ENCODE measurements at places on chromosomes 1 and 21.

DNA sequence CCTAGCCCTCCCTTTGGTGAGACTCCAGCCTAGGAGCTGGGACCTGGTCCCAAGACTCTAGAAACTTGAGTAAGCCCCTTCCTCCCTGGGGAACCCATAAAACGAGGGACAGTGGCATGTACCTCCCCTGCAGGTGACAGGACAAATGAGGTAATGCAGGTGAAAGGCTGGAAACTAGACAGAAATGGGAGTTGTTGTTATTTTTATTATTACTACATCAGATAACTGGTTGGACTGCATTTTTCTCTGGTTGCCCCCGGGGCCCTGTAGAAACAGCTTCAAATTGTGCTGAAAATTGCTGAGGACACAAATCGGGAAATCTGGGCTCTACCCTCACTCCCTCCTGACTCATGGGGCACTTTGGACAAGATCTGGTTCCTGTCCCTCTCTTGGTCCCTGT is 132.3 kb upstream of the WNT4 start:
- DNase-seq: no peak

- DNase-seq: no peak
These were observed 2.2 kb upstream of the SEMA4A start for GRCh38 chr1:156151093-156151688.

GRCh38 chr1:185654199-185654951 is 79.8 kb upstream of the HMCN1 start:
- no peak for DNase-seq

- DNase-seq: no peak
These were observed 771.5 kb upstream of the ADGRL2 start for GRCh38 chr1:81029266-81029665.

DNA sequence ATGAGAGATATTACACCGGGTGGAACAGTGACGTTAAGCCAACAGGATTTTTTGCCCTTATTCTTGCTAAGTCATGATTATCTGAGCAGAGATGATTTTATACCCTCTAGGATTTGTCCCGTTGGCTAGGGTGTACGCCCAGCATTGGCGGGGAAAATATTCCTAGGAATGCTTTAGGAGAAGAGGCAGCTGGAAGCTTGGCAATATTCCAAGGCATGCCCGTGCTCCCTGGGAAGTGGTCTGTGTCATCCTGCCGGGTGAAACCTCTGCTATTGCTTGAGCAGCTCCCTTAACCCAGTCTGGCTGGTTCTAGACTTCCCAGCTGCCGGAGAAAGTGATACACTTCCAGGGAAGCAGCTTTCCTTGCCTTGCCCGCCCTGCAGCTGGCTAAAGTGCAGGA is 16.2 kb downstream of the CHRNB2 start:
- DNase-seq: peak; percentile 20

DNA sequence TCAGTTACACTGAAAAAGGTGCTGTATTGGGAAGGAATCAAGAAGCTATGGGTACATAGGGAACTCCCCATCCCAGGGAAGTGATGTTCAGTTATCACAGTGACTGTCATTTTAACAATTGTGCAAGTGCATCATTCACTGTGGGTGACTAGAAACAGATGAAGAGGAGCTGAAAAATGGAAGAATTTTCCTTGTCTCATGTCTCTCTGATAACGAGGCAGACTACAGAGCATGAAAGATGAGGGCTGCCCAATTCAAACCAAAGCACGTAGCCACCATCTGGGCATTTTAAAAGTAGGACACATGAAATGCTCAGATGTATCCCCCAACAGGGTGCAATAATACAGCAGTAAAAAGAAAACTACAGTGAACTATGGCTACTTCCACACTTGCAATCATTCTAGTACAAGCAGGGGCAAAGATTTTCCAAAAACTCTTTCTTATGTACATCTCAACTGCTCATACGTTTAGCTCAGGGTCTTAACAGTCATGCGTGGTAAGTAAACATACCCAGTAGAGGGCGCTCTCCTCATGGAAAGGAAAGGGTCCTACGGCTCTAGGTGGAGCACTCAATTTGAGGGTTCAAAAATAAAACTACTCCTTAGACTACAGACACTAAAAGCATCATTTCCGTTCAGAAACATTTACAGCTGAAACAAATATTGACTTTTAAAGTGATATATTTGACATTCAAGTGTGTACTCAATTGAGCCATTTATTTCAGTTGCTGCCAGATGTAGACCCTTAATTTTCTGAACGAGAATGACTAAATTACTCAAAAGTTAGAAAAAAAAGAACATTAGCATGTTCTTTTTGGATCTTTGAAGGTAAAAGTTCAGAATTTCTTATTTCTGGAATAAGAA is 143.2 kb downstream of the KCTD3 start:
- peak; percentile 83 for DNase-seq

DNA sequence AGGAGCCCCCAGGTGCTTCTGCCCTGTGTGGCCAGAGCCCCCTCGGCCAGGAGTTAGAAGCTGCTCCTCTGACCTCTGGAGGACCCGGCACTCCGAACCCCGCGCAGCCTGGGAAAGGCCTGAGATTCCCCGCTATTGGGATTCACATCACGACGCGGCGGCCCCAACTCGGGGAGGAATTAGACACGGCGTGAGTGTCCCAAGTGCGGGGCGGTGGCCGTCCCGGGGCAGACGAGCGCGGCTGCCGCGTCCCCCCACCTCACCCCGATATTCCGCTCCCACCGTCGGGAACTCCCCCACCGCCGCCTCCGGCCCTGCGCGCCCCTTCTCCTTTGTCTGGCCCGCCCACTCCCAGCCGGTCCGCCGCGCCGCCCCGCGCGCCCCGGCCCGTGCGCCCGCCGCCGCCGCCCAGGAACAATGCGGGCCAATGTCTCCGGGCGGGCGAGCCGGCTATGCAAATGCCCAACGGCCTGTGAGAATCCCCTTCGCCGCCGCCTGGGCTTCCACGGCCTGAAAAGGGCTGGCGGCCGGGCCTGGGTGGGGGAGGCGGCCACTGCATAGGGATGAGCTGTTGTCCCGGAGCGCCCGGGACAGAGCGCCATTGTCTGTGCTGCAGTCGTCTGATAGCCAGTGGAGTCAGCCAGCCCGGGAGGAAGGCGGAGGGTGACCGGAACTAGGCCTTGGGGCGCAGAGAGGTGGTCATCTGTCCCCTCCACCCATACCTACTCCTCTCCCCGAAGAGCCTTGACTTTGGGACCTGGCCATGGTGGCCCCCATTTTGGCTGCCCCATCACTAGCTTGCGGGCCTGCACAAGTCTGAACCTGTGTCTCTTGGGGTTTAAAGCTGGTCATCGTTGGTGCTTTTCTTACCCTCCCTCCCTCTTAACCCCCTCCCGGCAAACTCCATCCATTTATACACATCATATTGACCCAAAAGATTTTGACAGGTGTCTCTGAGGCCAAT is 19.4 kb downstream of the RHBG start:
- DNase-seq: no peak

GRCh38 chr1:200530623-200531261 is 89.8 kb downstream of the KIF14 start:
- no peak for DNase-seq

GRCh38 chr1:93814795-93815340 is 64.1 kb downstream of the DNTTIP2 start:
- DNase-seq: no peak

- DNase-seq: peak; percentile 72
These were observed 71.5 kb downstream of the RPS6KC1 start for GRCh38 chr1:213122514-213122929.

DNA sequence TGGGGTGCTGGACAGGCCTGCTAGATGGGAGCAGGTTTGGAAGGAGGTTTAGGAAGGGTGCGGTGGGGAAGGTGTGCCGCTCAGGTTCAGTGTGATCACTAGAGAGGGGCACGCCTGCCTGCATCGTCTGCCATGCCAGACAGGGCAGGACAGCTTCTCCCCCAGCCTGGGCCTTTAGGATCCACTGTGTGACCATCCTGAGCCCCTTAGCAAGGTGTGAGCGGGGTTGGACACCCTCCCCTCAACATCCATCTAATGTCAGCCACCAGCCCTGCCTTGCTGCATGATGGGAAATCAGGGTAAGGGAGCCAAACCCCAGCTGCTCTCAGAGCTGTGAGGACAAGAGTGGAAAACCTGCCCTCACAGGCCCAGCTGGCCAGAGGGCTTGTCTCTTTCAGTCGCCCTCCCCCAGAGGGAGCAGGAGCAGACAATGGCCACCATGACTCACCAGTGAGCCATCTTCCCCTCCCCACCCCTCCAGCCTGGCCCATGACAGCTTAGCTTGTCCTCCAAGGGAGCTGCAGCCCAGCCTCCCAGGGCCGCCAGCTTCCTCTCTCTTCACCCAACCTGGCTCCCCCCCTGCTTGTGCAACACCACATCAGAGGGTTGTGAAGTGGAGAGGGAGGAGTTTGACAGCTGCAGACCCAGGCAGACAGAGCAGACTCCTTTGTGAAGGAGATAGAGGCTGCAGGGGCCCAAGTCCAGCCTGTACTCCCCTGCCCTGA is 37.0 kb downstream of the NUAK2 start:
- DNase-seq: peak; percentile 50

DNA sequence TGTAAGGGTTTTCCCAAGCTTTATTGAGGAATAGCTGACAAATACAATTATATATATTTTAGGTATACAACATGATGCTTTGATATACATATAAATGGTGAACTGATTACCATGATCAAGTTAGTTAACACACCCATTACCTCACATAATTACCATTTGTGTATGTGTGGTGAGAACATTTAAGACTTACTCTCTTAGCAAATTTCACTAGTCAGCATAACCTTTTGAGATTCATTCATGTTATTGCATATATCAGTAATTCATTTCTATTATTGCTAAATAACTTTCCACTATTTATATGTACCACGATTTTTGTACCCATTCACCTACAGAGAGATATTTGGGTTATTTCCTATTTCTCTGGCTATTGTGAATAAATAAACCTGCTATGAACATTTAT is 16.2 kb upstream of the TP53BP2 start:
- no peak for DNase-seq

- DNase-seq: peak; percentile 40
These were observed 1.8 kb upstream of the CYB5R1 start for GRCh38 chr1:202968895-202969295.

GRCh38 chr1:54397980-54398379 is 8.2 kb downstream of the SSBP3 start:
- no peak for DNase-seq

- no peak for DNase-seq
These were observed 188.5 kb downstream of the HLX start for GRCh38 chr1:221067721-221068120.

GRCh38 chr1:125087691-125088090 is 3902.9 kb downstream of the SRGAP2C start:
- no peak for DNase-seq

DNA sequence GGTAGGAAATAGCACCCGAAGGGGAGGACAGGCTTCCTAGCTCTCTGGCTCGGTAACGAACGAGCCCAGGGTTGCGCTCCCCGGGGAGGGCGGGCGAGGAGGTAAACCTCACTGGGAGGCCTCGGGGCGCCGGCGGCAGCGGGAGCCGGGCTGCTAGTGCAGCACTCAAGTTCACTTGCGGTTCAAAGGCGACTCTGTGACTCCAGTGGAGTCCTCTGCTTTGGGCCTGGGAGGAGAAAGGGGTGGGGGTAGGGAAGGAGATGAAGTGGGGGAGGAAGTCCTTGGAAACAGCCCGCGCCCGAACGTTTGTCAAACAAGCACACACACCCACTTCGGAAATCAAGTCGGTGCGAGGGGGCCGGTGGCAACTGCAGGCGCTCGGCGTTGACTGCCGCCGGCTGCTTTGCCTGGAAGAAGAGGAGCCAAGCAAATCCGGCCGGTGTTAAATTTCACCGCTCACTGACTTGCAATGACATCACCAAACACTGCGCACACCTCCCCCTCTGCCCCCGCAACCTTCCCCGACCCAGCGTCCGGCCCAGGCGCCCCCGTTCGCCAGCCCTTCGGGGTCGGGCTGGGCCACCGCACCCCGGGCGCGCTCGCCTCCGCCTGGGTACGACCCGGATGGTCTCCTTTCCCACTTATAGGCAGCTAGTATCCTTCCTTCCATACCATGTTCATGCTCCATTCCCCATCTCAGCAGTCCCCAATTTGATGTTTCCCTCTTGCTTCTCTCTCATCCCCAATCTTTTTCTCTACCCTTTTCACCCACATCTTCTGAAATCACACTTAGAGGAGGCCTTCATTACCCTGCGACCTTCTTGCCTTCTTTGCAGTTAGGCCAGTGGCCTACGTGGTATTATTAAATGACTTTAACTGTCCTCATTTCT is at the start of gene COL24A1:
TSS of gene COL24A1 (minus strand) at position 207 of the 890 bp plus-strand sequence. CDS start 376 bp downstream, outside the sequence.
- DNase-seq: no peak

DNA sequence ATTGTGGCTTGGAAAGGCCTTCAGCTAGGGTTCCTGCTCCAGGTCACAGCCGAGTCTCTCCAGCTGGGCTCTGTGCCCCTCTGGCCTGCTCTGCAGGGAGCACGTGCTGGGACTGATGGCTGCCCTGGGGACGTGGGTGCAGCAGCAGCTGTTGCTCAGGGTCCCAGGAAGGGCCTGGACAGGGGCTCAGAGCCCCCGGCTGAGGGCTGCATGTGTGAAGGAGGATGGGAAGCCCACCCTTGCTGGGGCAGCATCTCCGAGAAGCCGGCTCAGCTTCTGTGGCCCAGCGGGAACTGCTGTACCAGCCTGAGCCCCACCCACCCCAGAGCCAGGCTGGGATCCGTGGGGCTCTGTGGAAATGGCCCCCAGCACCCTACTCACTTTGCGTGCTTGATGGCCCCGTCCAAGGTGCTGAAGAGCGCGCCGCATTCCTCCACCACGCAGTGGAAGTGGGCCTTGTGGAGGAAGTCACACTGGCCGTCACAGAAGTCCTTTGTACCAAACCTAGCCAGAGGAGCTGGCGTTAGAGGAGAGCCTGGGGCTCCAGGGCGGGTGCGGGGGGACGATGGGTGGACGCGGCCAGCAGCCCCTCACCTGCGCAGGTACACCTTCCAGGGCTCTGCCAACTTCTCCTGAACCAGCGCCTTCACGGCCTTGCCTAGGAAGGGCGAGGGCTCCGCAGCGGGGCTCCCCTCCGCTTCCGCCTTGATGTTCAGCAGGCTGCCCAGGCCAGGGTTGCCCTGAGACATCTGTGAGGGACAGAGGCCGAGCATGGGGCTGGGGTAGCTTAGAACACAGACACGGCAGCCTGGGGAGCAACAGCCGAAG is 147.5 kb downstream of the CASZ1 start:
- DNase-seq: no peak

GRCh38 chr1:115282807-115283208 is 55.2 kb downstream of the NGF start:
- no peak for DNase-seq

- no peak for DNase-seq
These were observed 30.3 kb downstream of the TEX35 start for GRCh38 chr1:178543290-178543607.

DNA sequence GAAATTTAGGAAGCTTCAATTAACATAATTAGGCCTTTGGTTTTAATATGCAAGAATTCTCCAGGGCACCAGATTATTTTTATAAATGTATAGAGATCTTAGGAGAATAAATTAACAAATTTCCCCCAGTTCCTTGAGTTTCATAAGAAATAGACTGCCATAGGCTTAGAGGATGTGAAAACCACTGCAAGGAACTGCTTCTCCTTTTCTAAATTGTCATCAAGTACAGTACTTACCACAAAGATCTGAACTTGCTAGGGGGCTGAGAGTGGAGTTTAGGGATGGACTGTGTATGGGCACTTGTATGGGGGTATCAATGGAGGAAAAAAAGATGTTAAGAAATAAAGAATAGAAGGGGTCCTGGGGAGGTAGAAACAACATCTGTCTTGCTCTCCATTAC is 31.1 kb downstream of the LHX8 start:
- no peak for DNase-seq
